Muscle of leg (tissue), 16 donors: ENCODE measurements at places on chromosomes 16 and 17. TPM values are rescaled to one million over a fixed set of nuclear protein-coding genes. Genes with fewer than 3 reads are reported as not detected.
A peak's percentile ranks its signal among the peaks of the same experiment; 100 is the strongest.

CCL11 gene
- total RNA-seq = 0.09 TPM

TMIGD1 gene
- not detected for total RNA-seq

MED31 gene
- total RNA-seq = 13.6 TPM

DNA sequence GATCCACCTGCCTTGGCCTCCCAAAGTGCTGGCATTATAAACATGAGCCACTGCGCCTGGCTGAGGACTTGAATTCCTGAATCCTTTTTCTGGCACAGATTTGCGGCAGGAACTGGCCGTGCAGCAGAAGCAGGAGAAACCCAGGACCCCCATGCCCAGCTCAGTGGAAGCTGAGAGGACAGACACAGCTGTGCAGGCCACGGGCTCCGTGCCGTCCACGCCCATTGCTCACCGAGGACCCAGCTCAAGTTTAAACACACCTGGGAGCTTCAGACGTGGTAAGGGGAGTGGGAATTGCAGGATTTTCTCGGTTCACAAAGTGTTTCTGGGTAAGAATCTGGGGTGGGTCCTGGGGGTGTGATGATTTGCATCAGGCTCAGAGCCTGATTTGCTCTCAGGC lies 41.0 kb downstream of the NDE1 start:
- DNase-seq = no peak

- DNase-seq = no peak
These were observed 3.3 kb upstream of the CCL15 start for GRCh38 chr17:36004594-36005108.

DNA sequence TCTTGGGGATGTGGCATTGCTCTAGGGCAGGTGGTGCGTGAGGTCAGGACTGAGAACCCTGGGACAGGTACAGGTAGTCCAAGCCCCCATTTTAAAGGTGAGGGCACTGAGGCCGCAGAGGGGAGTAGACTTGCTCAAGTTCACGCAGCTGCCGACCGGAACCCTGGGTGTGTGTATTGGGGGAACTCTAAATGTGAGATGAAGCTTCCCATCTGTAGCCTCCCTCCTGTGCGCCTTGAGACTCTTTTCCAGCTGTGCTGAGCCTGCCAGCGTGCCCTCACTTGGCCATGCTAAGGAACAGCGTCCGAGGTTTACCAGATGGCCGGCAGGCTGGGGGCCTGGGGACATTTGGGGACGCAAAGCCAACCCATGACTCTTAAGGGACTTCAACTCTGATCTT lies 79.0 kb upstream of the CDC42EP4 start:
- DNase-seq = no peak

DNA sequence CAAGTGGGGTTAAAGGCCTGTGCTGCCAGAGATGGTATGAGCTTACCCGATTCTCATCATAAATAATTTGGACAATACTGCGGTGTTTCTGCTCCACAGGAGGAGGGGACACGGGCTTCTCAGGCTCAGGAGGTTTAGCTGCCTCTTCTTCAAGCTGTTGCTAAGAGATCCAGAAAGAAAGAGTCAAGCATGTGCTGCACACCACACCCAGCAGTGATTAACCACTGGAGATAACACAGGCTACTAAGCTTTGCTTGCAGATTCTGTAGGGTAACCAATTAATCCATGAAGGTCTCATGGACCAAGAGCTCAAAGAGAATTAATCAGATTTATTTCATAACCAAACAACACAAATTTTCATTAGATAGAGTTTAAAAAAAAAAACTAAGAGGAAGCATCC lies 56.6 kb downstream of the NCOR1 start:
- no peak for DNase-seq

DNA sequence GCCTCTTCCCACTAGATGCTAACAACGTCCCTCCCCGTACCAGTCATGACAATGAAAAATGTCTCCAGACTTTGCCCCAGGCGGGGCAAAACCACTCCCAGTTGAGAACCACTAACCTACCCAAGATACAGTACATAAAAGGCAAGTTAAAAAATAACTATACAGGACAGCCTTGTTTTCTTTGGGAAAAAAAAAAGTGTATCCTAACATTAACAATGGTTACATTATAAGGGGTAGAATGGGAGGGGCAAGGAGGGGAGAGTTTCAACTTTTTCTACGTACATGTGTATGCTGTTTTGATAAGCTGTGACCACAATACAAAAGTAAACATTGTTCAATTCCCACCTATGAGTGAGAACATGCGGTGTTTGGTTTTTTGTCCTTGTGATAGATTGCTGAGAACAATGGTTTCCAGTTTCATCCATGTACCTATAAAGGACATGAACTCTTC lies 94.9 kb downstream of the TOX3 start:
- no peak for DNase-seq

DNA sequence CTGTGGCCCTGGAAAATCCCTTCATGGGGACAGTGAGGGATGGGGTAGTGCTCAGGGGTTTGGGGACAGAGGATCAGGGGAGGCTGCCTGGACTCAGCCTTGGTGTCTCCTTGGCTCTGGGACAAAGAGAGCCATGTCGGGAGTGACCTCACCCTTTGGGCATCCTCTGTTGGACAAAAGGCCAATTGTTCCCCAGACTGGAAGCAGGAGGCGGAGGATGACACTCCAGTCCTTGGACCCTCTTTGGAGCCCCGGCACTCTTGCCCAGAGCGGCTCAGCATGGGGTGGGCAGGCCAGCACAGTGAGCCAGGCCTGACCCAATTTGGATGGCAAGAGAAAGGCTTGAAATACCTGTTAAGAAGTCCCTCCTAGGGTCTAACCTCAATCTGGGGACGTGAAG lies 39.4 kb upstream of the PHB1 start:
- peak; percentile 56 for DNase-seq

GRCh38 chr16:79362300-79362970 lies 238.1 kb downstream of the MAF start:
- DNase-seq = no peak

GRCh38 chr17:8047769-8048110 lies 8.9 kb downstream of the ALOX15B start:
- DNase-seq = no peak

GRCh38 chr17:13265311-13265710 lies 247.5 kb upstream of the ELAC2 start:
- DNase-seq = no peak

DNA sequence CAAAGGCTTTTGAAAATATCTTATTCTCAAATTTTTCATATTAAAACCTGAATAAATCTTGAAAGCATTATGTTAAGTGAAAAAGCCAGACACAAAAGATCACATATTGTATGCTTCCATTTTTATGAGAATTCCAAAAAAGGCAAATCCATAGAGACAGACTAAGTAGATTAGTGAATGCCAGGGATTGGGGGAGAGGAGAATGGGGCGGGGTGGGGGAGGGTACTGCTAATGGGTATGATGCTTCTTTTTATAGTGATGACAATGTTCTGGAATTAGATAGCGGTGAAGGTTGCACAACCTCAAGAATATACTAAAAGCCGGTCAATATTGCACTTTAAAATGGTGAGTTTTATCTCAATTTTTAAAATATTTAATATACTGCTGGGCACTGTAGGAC lies 44.0 kb downstream of the XPO6 start:
- no peak for DNase-seq

DNA sequence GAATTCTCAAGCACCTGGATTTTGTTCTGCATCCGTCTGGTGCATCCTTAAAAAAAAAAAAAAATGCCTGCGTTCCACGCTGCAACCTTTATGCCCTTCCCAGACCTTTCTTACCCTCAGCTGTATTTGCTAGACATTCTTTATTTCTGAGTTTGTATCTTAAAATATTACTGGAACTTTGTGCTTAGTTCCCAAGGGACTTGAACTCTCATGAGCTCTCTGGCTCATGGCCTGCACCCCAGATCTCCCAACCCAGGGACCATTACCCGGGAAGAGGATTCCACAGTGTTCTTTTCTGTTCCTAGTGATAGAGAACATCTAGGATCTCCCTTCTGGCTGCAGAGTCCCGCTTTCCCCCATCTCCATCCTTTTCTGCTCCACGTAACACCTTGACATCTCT lies 28.9 kb upstream of the CLEC18A start:
- no peak for DNase-seq

DNA sequence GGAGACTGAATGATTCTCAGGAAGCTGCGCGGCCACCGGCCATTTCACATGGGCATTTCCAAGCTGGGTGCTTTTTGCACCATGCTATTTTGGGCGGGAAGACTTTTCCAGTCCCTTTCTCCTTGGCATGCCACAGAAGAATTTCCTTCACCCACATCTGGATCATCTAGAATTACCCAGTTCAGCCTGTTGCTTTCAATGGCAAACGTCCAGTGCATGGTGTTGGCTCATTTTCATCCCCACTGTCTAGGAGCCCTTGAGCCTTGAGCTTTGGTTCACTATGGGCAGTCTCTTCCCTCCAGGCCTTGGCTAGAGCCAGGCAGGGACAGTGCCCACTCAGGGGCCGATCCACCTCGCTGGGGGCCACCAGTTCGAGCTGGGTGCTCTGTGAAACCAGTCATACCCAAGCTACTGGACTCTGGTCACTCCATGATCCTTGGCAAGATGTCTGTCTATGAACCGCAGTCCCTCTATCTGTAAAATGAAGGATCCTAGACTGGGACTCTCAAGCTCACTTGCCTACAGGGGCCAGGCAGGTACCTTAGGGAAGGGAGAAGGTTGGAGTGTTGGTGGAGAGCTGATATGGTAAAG lies 71.1 kb downstream of the CYLD start:
- DNase-seq = no peak
